ENCODE measurements at places on chromosomes 6 and 20. TPM values are rescaled to one million over a fixed set of nuclear protein-coding genes. Genes with fewer than 3 reads are reported as not detected.

- no peak for DNase-seq
Observed at GRCh38 chr20:10523443-10523842, 88.3 kb downstream of the SLX4IP start.

Gene HTR1E
- total RNA-seq: not detected

GRCh38 chr6:157488716-157489118, 107.7 kb downstream of the ZDHHC14 start:
- no peak for DNase-seq

DNA sequence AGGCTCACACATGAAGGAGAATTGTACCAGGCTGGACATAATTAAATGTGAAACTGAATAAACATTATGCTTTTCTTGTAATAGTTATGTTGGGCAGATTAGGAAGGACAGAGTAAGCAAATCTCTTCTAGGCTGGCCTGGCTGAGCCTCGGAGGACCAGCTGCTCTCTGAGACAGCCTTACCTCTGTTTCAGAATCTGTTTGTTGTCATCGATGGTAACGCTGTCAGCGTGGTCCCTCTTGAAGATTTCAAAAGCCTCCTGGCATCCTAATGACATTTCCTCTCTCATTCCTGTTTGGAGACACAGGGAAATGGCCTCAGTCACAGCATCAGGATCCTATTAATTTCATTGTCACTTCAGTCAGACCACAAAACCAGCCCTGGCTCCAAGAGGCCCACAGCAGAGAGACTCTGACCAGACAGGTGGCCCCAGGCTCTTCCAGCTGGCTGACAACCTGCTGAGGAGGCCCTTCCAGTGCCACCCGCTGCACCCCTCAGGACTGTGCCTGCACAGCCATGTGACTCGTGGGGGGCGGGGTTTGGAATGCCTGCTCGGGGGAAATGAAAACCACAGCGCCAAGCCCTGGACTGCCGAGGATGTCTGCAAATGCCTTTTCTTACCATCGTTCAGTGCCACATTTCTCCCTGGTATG, 108.5 kb upstream of the KCNK16 start:
- DNase-seq: no peak

GRCh38 chr6:106360410-106360988, at the start of gene CRYBG1:
Gene CRYBG1 (plus strand): TSS chr6:106360717. CDS start chr6:106360909, 192 bp downstream.
- DNase-seq: peak; percentile 75

Gene SASH1
- 1.9 TPM for total RNA-seq

DNA sequence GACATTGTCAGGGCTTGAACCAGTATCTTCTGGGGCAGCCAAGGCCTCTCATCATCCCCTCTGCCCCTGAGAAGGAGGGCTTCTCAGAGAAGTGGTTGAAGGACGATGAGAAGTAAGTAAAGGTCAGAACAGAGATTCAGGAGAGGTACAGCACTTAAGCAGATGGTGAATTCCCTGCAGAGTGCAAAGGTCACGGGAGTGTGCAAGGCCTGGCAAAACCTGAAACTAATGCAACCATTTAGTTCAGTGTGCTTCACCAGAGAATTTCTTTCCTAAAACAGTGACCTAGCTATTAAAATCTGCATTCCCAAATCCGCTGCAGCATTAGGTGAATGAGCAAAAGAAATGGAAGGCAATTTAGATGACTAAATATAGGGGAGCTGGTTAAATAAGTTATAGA, 58.4 kb downstream of the TRERF1 start:
- no peak for DNase-seq

GRCh38 chr6:18323935-18324705, 59.8 kb upstream of the DEK start:
- DNase-seq: peak; percentile 49

GRCh38 chr6:106513808-106514582, 115.3 kb downstream of the RTN4IP1 start:
- DNase-seq: peak; percentile 28

DNA sequence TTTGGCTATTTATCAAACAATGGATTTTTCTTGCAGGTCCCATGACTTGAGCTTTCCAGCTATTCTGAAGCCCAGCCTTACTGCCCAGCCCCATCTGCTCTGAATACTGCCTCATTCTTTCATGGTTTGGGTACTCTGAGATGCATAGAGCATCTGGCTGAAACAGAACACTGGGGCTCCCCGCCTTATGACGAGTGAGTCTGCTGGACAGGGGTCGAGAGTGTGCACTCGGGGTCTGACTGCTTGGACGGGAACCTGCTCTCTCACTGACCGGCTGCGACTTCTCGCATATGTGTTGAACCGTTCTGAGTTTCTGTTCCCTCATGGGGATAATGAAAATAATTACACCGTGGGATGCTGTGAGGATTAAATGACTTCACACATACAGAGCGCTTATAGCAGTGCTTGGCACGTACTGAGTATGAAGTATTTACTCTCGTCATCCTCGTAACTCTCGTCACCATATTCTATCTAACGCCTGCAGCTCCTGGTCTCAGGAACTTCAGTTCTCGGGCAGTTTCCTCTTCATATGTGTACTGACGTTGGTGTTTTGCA, 59.5 kb upstream of the MPC1 start:
- DNase-seq: no peak

- DNase-seq: no peak
Observed at GRCh38 chr6:131112249-131112648, 23.0 kb upstream of the AKAP7 start.

GRCh38 chr20:63703471-63703975, 4.3 kb downstream of the ARFRP1 start:
- no peak for DNase-seq

Gene CRISP3
- not detected for total RNA-seq

DNA sequence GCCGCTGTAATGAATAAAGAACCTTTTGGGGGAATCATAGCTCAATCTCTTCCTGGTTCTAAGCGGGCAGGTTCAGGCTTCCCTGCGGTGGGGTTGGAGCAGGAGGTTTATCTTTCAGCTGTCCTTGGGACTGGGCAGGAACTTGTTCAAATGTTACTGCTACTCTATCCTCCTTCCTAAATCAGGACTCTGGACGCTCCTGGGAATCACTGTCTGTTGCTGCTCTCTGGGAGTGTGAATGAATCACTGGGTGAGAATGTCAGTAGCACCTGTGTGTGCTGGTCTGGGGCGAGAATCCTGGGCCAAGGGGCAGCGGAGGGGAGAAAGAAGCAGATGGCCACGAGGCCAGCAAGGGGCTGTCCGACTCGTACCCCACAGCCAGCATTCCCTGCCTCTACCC, 65.4 kb upstream of the ZNFX1 start:
- DNase-seq: no peak

DNA sequence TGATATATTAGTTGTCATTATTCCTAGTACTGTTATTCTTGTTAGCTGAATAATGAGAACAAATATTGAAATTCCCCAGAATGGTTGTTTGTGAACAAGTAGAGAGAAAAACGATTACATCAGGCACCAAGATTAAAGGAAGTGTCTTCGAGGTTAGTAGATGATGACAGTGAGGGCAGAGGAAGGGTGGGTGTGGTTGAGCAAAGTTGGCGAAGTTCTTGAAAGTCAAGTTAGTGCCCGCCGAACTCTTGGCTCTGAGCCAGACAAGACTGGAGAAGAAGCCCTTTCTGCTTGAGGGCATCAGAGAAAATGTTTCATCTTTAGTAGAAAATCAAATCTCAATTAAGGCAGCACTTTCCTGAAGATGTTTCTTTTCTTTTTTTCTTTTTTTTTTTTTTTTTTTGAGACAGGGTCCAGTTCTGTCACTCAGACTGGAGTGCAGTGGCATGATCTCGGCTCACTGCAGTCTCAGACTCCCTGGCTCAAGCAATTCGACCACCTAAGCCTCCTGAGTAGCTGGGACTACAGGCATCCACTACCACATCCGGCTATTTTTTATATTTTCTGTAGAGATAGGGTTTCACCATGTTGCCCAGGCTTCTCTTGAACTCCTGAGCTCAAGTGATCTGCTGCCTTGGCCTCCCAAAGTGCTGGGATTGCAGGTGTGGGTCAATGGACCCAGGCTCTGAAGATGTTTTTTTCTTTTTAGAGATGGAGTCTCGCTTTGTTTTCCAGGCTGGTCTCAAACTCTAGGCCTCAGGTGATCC, 77.1 kb downstream of the SGK1 start:
- DNase-seq: peak; percentile 94

Gene FNDC11
- 0.75 TPM for total RNA-seq

- DNase-seq: no peak
Observed at GRCh38 chr6:165167861-165168260, 141.5 kb downstream of the C6orf118 start.

Gene HFE
- 2.5 TPM for total RNA-seq

GRCh38 chr6:75384116-75384515, 99.5 kb upstream of the TMEM30A start:
- no peak for DNase-seq

DNA sequence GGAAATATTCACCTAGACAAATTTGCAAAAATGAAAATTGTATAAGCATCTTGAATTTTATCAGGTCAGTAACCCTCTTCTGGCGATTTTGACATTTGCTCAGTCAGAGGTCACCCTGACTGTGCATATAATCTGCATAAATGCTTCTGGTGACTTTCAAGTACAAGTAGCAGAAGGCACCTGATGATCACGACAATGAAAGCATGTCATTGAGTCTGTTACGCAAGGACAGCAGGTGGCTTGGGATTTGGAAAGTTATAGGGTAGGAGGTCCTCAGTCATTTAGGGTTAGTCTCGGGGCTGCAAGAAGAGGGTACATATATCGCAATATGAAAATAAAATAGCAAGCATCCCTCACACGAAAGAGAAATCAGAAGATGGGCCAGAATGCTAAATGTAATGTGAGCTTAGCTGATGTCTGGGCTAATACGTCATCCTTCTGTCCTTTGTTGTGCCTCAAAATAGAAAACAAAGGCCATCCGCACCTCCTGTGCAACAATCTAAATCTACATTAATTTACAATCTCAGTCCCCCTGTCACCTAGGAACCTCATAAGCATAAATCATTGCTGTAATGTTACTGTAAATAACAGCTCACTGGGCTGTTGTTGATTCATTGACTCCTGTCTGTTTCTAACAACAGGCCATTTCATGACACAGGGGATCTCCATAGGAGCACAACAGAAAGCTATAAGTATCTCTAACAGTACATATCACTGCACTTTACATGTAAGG, 155.2 kb upstream of the RSPO3 start:
- no peak for DNase-seq

DNA sequence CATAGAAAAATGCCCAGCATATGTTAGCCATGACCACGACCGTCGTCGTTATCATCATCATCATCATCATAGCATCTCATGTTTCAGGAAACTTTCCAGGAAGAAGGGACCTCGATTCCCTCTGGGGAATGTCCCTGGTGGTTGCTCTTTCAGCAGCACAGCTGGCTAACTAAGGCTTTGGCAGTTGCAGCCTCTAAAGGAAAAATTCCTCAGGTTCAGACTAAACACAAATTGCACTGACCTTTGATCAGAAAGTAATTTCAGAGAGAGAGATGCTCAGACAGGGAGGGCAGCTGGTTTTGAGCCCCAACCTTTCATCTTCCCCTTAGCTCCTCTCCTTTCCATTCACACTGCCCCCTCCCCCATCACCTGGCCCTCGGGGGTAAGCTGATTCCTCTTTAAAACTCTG, 5.6 kb upstream of the CFB start:
- no peak for DNase-seq

Gene RNF182
- not detected for total RNA-seq

GRCh38 chr20:25129428-25129827, 47.5 kb upstream of the VSX1 start:
- no peak for DNase-seq

- no peak for DNase-seq
Observed at GRCh38 chr6:38482466-38482865, 157.3 kb downstream of the BTBD9 start.

DNA sequence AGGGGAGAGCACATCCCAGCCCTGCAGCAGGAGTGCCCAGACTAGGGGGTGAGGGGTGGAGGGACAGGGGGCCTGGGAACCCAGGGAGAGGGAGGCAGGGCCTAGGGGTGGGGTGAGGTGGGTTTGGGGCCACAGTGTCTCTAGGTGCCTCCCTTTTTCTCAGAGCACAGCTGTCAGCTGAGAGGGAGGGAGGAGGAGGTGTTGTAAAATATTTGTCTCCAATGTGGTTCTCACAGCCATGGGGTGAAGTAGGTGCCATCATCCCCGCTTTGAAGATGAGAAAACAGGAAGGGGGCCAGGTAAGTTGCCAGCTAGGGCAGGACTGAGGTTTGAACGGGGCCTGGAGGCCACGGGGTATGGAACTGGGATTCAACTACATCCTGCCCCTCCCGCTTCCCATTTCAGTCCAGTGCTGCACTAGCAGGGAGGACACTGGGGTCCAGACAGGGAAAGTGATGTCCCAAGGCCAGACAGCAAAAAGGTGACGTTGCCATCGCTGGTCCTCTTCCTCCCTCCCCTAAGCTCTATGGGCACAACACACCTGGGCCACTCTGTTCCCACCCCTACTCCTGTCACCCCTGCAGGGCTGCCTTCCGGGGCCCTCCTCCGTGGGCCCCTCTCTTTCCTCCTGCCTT, 20.3 kb downstream of the PACSIN1 start:
- no peak for DNase-seq

DNA sequence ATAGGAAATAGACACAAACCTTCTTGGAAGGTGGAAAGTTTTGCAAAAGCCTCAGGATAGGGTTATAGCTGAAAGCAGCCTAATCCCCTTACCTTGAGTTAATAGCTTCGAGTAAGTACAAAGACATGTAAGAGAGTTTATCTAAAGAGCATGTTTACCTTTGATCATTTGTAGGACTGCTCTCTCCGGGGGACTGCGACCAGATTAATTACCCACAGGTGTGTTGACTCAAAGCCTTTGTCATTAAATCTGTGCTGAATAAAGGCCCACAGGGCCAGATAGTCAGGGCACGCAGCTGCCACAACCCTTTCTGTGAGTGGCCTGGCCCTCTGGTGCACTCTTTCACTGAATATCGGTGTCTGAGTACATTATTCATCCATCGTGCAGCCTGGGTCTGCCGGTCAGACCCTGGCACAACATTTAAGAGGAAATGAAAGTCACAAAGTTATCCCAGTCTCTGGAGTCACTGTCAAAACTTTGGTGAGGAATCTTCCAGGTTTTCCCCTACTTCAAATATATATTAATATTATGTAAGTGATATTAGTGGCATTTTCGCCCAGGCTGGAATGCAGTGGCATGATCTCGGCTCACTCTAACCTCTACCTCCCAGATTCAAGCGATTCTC, 5.4 kb upstream of the MICA start:
- no peak for DNase-seq

GRCh38 chr20:34363465-34364222, 571 bp downstream of the ITCH start:
- DNase-seq: no peak

Gene BANF2
- not detected for total RNA-seq

Gene COL12A1
- not detected for total RNA-seq

GRCh38 chr6:90631046-90631445, 44.2 kb upstream of the MAP3K7 start:
- no peak for DNase-seq

- DNase-seq: no peak
Observed at GRCh38 chr6:17972978-17973622, 14.3 kb downstream of the KIF13A start.

Gene GMPR
- total RNA-seq: not detected

Gene KCNK16
- total RNA-seq: not detected

- DNase-seq: no peak
Observed at GRCh38 chr6:4381381-4381780, 246.0 kb upstream of the ECI2 start.

Gene MED20
- 9.4 TPM for total RNA-seq
